ENCODE measurements at places on chromosomes 4 and X.

DNA sequence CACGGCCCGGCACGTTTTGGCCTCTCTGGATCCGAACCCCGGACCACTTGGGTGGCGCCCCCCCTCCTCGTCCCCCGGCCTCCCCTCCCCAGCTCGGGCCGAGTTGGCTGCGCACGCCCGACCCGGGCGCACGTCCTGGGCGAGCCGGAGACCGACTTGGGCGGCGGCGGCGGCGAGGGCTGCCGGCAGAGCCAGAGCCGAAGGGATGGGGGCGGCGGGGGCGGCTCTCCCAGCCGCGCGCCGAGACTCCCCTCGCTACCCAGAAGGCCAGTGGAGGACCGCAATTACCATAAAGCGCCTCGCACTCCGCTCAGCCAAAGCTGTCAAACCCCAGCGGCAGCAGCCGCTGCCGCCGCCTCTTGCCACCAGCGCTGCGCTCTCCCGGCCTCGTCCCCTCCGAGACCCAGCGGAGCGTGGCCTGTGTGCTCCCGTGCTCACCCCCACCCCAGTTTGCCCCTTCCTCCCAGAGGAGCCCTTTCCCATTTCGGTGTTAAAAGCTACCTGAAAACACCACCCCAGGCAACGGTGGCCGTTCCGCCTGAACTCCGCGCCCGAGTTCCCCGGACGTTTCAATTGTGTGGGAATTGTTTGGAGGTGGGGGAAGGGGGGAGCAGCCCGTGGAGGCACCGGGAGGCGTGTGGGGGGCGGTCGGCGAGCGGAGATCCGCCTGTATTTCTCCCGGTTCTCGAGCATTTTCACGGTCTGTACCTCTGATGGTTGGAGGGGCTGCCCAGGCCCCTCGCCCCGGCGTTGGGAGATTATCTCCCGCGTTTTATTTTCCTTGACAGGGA, 701 bp upstream of the BCOR start:
- DNase-seq, result peak; percentile 72

GRCh38 chr4:8910100-8910821, 38.6 kb upstream of the HMX1 start:
- DNase-seq, result no peak

GRCh38 chr4:94516067-94516466, 64.3 kb downstream of the PDLIM5 start:
- no peak for DNase-seq

- DNase-seq, result no peak
Measured at GRCh38 chr4:16537926-16538325, 311.7 kb upstream of the TAPT1 start.

GRCh38 chr4:176400816-176401461, 81.2 kb downstream of the SPCS3 start:
- no peak for DNase-seq

- no peak for DNase-seq
Measured at GRCh38 chrX:9362363-9362928, 102.4 kb upstream of the TBL1X start.

DNA sequence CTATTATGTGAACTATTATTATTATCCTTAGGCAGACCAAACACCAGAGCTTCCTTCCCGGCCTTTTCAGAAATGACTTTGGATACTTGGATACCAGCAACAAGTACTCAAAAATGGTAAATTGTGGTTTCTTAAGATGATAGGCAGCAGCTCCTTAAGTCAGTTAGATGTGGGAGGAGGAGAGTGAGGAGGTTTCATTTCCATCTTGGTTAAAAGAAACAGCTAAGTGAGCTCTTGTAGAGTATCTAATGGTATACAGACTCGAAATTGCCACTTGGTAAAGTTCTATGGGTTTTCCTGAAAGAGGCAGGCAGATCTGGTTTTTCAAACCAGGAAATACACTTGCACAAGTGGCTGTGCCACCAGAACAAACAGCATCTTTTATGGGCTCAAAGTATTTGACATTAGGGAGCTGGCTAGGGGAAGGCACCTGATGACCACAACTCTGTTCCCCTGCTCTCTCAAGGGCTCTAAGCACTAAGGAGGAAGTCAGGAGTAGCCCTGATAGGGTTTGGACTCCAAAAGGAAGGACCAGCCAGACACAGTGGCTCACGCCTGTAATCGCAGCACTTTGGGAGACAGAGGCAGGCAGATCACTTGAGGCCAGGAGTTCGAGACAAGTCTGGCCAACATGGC, 130.9 kb downstream of the TMEM164 start:
- DNase-seq, result no peak

DNA sequence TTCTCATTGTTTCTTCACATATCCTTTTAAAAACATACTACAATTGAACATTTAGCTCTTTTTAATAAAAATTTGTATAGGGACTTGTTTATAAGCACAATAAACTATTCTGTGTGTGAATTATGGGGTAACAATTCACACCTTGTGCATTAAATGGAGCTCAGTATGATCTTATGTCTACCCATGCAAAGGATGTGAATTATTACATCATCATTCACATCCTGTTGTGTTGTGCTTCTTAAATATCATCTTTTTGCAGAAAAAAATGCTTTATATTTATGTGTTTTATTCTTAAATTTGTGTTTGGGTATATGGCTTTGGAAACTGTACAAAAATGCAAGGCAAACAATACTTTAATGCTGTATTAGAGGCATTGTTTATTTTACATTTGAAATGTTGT, 96.7 kb upstream of the PABPC4L start:
- no peak for DNase-seq

DNA sequence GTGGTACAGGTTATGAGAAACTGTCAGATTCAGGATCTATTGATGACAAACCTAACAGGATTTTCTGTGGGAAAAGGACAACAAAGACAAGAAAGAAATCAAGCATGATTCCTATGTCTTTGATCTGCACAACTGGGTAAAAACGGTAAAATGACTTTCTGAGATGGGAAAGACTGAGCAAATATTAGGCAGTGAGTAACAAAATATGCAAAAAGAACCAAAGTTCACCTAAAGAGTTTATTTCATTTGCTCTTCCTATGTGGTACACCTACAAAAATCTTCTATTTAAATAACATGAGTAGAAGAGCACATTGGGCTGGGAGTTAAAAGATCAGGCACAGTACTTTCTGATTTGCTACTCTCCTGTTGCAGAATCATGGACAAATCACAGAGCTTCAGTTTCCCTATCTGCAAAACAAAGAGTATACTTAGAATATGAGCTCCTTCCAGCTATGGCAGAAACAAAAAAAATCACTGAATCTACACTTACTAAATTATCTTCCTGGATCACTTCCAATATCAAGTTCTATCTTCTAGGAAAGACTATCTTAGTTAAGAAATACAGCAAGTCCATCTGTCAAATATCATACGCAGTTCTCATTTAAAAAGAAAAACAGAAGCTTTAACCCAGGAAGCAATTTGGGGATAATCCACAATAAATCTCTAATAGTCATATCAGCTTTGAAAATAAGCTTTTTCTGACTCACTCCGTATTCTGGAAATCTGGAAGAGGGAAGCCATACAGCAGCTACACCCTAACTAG, 37.4 kb downstream of the NFXL1 start:
- DNase-seq, result no peak

GRCh38 chr4:147355032-147355656, 125.8 kb upstream of the EDNRA start:
- no peak for DNase-seq

- DNase-seq, result no peak
Measured at GRCh38 chrX:149541521-149542047, 772 bp downstream of the EOLA1 start.

- peak; percentile 67 for DNase-seq
Measured at GRCh38 chrX:47831788-47832187, 4.9 kb upstream of the ZNF81 start.

All from CD4-positive, alpha-beta T cell treated with Interleukin-10 for 1 hour (primary cell).